ENCODE measurements at places on chromosomes 16 and 17.

GRCh38 chr17:32962320-32962711, 29.3 kb upstream of the SPACA3 start:
- DNase-seq, result no peak

GRCh38 chr17:71023249-71024030, 854.1 kb downstream of the KCNJ2 start:
- DNase-seq, result no peak

- no peak for DNase-seq
Measured at GRCh38 chr16:3182608-3183444, 5.2 kb upstream of the OR1F1 start.

- DNase-seq, result no peak
Measured at GRCh38 chr17:69820876-69821473, 254.1 kb upstream of the KCNJ16 start.

DNA sequence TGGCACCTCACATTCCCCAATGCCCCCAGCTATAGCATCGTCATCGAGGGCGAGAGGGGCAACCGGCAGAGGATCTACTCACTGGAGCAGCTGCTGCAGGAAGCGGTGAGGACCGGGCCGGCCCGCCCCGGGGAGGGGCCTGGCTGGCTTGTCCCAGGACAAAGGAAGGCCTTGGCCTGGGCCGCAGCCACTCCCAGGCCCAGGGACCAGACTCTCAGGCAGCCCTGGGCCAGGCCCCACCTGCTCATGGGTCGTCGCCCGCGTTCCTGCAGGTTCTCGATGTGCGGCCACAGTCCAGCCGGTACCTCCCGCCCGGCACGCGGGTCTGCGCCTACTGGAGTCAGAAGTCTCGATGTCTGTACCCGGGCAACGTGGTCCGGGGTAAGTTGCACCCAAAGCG, 53.4 kb downstream of the ACTG1 start:
- no peak for DNase-seq

- DNase-seq, result no peak
Measured at GRCh38 chr17:43839670-43840108, 6.7 kb upstream of the MPP3 start.

- no peak for DNase-seq
Measured at GRCh38 chr16:67881621-67882161, 3.0 kb upstream of the NRN1L start.

DNA sequence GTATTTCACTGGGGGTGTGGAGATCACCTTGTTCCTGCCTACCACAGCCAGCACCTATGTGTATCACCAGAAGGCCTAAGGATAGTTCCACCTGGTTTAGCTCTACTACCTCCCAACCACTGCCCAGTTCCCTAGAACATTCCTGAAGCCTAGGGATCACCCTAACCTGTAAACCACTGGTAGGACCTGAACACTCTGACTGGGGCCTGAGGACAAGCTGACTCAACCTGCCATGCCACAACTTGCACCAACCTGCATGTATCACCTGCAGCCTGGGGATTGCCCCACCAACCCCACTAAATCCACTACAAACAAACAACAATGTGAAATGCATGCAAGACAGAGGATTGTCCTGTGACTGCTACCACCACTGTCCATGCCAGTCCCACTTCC, 128.1 kb downstream of the KIF2B start:
- DNase-seq, result no peak

DNA sequence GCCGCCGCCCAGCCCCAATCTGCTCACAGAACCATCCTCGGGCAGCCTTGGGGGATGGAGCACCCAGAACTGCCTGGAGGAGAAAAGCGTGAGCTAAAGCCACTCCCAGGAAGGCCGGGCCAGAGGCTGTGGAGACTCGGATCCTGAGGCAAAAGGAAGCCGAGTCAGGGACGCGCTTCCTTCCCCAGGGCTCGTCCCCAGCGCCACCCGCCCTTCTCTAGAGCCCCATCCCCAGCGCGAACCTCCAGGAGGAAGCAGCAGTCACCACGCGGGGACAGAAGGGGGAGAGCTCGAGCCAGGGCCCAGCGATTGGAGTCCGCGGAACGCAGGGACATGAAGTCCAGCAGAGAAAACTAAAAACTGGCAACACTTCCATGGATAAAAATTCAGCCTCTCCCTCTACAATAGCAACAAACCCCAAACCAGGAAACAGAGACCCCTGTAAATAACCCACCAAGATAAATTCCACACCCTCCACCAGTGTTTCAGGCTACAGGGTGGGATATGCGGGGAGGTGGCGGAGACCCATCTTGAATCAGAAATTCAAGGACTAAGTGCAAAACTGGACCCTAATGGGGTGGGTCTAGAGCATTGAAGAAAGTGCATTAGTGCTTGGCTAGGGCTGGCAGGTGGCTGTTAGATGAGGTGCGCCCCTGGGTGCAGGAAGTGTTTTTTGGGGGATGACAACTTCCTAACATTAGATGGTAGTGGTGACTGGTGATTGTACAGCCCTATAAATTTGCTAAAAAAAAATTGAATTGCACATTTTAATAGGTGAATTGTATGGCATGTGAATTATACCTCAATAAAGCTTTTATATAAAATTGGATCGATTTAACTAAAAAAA, 116.1 kb upstream of the METRNL start:
- DNase-seq, result no peak

GRCh38 chr17:17978481-17979424, 6.1 kb downstream of the DRC3 start:
- DNase-seq, result no peak

DNA sequence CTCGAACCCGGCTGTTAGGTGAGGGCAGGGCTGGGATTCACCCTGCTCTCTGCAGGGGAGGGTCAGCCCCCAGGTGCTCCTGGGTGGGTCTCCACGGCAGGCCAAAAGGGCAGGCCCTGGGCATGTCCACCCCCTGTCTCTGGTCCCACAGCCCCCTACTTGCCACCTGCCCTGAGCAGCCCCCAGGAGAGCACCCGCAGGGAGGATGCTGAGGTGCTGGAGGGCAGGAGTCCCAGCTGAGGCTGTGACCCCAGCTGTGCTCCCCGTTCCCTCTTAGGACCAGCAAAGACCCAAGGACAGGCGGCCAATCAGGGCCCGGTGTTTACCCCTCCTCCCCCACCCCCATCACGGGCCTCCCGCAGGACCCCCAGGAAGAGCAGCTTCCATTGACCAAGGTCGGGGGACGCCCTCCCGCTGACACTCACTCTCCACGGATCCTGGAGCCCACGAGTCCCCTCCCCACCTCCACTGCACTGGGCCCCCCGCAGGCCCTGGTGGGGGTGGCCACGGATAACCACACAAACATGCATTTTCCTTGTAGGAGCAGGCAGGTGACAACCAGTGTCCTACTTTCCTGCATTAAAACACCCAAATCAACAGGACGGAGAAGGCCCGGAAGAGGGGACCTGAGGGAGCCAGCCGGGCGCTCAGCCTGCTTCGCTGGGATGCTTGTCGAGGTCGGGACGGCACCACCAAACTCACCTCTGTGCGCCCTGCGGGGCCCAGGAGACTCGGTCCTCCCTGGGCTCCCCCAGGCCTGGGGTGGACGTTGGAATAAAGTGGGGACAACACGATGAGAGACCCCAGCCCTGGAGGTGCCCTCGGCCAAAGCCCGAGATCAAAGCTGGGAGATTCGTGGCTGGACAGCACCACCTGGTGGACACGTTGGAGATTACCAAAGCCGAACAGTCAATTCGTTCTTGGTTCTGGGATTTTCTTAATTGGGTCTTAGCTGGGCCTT, 22.5 kb upstream of the ENPP7 start:
- no peak for DNase-seq

GRCh38 chr16:12819126-12820117, 15.7 kb upstream of the CPPED1 start:
- DNase-seq, result no peak

GRCh38 chr17:1108478-1108764, 71.4 kb downstream of the ABR start:
- DNase-seq, result no peak

DNA sequence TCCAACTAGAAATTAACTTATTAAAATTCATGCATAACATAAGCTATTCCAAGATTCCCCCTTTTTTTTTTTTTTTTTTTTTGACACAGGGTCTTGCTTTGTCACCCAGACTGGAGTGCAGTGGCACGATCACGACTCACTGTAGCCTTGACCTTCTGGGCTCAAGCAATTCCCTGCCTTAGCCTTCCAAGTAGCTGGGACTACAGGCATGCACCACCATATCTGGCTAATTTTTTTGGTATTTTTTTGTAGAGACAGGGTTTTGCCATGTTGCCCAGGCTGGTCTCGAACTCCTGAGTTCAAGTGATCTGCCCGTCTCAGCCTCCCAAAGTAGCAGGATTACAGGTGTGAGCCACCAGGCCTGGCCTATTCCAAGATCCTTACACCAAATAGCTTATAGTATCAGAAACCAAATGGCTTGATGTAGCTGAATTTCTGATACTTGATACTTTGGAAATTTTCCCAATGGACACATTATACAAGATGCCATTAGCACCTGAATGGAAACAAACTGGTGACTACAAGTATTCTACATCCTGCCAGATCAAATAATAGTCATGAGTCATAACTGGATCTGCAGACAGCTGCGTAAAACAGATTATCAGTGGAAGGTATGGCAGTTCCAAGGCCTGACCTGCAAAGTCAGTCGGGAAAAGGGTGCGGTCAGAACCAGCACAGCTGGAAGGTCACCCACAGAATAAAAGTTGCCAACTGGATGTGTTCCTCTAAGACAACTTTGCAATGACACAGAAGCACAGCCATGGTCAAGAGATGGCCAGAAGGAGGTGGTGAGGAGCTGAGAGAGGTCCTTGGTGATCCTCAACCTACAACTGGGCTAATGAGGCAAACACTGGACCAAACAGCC, 14.5 kb downstream of the TUBG1 start:
- DNase-seq, result no peak

DNA sequence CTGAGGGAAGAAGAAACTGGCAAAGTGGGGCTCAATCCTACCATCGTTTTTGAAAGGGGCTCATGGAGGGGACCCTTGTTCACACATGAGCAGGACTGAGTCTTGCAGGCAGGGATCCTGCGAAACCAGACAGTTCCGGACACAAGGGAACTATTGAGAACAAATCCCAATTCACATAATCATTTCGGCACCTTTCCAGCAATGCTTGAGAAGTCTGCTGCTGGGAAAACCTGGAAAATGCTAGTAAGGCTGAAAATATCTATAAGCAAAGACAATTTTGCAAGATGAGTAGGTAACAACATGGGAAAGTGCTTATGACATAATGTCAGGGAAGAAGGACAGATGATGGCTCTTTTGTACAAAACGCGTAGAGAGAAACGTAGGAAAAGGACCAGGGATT, 52.1 kb upstream of the BPTF start:
- DNase-seq, result no peak

DNA sequence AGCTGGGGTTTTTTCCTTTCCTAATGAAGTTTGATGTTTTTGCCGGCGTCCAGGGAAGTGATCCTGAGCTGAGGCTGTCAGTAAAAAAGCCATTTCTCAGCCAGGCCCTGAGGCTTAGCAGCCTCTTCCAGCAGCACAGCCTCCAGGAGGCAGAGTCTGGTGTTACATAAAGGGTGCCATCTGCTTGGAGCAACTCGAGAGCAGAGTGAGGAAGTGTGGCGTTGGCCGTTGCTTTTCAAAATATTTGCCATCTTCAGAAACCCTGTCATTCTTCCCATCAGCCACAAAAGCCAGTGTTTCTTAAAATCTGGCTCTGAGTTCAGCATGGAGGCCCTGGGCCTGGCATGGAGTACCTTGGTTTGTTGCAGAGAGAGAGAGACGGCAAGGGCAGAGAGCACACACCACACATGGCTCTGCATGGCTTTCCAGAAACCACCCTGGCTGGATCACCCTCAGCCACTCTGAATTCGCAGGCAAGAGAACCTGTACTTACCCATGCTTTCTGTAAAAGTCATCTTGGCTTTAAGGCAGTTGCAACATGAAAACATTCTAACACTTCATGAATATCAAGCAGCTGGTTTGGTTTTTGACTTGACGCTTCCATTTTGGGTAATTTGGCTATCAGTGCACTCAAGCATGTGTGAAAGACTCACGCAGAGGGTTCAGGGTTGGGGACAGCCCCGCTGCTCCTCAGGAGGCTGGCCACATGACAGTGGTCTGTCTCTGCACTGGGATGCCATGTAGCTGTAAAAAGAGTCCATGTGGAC, 21.0 kb downstream of the PMM2 start:
- DNase-seq, result no peak

GRCh38 chr17:41448506-41448905, 7.7 kb upstream of the KRT38 start:
- DNase-seq, result no peak

- DNase-seq, result no peak
Measured at GRCh38 chr17:35117984-35118383, 1.7 kb downstream of the RAD51D start.

DNA sequence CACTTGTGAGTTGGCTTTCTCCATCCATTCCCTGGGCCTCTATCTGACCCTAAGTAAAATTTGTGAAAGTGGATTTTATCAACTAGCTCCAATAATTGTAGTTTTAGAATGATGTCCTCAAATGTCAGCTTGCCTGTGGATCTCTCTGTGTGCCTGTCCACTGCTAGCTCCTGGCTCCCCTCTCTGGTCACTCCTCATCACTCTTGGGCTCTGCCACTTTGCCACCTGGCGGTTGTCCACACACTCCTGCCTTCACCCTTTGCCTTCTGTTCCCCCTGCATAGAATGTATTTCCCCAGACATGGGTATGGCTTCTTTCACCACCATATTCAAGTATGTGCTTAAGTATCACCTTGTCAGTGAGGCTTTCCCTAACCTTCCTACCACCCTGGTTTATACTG, 19.8 kb downstream of the ANKFN1 start:
- no peak for DNase-seq

DNA sequence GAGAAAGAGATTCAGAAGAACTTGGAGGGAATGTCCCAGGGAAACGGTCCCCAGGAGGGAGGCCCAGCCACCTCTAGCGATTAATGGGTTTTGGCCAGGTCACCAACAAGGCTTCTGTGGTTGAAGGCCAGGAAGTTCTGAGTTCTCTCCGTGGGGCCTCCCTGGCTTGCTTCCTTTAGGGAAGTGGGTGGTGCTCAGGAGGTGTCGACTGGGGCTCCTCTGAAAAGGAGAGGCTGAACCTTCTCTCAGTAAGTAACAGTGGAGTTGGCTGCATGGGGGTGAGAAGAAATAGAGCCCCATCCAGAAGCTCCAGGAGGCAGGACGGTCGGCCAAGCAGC, 77.1 kb upstream of the GSE1 start:
- DNase-seq, result no peak

DNA sequence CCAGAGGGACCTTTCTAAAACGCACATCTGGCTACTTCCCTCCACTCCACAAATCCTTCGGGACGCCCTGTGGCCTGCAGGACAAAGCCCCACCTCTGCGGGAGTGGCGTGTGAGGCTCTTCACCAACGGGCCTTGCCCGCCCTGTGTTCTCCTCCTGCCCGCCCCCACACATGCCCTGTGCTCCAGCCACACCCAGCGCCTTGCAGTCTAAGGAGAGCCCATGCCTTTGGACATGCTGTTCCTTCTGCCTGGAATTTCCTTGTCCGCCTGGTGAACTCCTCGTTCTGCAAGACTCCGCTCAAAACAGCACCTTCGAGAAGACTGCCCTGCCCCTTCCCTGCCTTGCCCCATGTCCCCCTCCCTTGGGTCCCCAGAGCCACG, 7.4 kb downstream of the ELOB start:
- DNase-seq, result no peak

Data from HS-27A (cell line).